EL (cell line): ENCODE measurements at places on chromosomes 6 and 20.
A peak's percentile ranks its signal among the peaks of the same experiment; 100 is the strongest.

- DNase-seq: no peak
These were observed 28.4 kb downstream of the CEBPB start for GRCh38 chr20:50218987-50219435.

DNA sequence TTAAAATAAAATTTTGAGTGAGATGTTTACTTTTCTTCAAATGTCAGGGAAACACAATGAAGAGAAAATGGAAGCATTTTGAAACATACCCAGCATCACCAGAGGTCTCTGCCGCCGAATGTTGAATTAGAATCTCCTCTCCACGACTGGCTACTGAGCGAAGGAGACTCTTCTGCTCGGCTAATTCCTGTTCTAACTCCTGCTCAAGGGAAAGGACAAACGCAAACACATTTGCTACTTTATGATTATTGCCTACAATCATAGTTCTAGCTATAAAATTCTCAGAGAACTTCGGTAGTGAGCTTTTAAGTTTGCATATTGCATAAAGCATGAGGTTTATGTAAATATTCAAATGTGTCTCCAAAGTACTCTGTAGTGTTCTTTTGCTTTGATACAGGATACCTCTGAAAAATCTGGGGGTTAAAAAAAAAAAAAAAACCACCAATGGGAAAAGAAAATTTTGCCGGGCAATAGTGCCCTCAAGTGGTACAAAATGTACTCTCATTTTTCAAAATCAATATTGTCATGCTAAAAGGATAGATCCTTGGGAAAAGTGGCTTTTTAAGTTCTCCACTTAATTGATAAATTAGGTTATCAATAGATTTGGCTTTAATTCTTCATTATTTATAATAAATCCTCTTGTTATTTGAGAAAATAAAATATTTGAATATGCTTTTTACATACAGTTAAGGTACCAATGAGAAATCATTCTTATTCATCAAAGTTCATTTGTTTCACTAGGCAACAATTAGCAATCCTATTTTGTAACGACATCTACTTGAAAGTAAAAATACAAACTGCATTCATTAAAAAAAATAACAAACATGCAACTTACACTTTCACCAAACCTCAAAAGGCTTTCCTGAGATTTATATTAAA, 369.0 kb downstream of the SYNE1 start:
- peak; percentile 35 for DNase-seq

- no peak for DNase-seq
These were observed 20.8 kb upstream of the SLCO4A1 start for GRCh38 chr20:62621251-62622110.

DNA sequence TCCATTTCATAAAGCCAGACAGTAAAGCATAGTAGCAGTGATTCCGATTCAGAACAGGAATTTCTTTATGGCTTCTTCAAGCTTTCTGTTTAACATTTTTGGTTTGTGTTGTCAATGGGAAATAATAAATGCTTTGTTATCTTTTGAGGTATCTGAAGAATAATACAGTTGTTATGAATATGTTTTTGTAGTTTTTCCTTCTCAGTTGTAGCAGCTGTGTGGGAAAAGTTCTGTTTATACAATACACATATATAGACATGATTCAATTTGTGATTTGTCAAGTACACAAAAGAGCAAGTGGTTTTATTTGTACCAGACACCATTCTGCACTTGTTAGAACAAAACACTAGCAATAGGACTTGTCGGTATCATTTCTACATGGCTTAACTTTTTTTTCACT, 96.6 kb downstream of the CDYL start:
- DNase-seq: no peak

- no peak for DNase-seq
These were observed 44.1 kb upstream of the GCM1 start for GRCh38 chr6:53192682-53193188.

- no peak for DNase-seq
These were observed 472.6 kb downstream of the UTRN start for GRCh38 chr6:144757730-144758129.

DNA sequence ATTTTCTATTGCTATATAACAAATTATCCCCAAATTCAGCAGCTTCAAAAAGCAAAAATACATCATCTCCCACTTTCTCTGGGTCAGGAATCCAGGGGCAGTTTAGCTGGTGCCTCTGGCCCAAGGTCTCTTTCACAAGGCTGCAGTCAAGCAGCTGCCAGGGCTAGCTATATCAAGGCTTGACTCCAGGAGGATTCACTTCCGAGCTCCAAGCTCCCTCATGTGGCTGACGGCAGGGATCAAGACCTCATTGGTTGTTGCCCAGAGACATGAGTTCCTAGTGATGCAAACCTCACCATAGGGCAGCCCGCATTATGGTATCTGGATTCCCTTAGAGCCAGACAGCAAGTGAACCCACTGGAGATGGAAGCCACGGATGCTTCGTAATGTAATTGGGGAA, 1.3 kb upstream of the VNN1 start:
- DNase-seq: peak; percentile 65

DNA sequence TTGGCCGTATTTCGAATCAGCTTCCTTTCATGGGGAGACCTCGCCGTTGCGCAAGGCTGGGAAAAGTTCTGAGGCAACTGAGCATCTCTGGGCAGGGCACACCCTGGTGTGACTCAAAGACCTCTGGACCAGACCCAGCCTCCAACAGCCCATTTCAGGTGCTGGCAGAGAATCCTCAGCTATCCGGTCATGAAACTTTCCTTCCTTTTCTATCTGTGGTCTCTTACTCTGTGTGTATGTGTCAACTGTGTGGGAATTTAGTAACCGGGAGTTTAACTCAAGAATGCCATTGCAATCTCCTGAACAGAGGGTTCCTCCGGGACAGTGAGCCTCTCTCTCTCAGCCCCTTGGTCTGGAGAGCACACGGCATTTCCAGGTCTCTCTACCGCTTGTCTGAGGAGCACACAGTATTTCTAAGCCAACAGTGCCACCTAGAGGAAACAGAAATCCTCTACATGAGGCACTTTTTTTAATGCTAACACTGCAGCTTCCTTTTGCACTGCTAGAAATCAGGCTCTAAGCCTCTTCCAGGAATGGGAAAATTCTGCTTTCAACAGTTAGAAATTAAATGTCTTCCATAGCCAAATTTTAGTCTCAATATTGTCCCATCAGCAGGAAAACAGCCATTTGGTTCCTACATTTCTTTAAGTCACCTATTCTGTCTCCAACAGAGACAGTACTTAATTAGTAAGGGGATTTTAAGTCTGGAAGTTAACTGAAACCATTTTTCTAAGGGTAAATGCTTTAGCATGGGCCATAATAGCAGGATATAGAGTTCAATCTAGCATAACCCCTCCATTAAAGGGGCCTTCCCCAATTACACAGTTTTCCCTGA, 32.7 kb downstream of the PLN start:
- peak; percentile 74 for DNase-seq

GRCh38 chr6:72724545-72724944, 102.7 kb downstream of the KCNQ5 start:
- peak; percentile 15 for DNase-seq

DNA sequence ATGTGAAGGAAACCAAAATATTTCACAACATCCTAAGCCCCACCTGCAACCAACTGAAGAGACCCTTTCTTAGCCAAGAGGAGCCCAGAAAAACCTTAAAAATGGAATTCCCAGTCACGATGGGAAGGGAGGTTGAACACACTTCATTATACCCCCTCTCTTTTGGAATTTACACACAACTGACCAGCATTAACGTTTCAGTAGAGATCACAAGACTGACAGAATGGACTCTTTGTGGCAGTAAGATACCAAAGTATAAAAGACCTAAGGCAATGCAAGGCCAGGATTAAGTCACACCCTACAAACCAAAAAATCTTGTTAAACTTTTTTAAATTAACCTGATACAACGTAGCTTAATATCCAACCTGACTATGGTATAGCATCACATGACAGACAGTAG, 190.9 kb downstream of the OTOR start:
- no peak for DNase-seq

DNA sequence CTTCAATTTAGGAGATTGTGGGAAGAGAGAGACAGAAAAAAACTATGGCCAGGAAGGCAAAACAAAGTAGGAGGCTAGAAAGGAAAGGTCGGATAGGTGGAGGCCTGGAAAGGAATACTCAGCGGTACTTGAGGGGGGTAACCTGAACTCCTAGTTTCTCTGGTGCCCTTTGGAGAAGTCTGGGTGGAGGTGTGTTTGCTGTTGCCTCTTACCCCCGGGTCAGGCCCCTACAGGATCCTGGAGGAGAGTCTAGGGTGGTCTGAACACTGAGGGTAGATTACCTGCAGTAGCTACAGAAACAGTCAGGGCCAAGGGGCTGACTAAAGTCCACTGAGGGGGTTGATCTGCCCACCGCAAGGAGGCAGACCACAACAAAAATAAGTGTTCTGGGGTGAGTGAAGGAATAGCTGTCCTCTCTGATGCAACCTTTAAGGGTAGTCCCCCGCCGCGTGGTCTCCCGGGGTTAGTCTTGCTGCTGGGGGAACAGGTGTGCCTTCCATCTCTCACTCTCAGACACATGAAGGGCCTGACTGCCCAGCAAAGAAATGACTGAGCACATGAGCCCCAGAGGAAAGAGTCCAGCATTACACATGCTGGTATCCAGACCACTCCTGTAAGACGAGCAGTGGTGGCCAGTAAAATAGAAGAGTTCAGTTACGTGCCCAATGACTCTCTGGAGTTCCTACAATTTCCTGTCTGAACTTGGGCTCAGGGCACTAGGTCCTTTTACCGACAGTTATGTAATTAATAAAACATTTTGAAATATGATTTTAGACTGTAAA, 59.5 kb downstream of the MTHFD1L start:
- peak; percentile 43 for DNase-seq

DNA sequence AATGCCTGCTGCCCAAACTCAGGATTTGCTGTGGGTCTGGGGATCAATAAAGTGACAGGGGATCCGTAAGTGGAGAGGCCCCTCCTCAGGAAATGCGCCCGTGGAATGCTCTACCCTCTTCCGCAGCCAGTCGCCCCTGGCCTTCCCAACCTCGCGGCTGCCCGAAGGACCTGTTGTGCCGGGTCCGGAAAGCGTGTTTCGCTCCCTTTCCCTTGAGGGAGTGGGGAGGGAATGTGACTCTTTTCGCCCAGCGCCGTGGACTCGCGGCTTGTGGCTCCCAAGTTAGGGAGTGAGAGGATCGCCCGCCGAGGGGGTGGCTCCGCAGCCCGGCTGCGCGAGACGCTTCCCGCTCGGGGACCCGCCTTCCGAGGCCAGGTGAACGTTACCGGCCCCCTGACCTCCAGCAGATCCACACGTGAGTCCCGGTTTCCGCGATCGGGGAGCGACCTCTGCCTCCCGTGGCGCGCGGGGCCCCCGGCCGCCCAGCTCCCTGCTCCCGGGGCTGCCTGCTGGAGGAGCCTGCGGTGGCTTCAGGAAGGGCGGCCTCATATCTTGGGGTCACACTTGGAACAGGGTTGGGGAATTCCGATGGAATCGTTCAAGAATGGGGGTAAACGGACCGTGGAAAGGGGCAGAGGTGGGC, 666 bp downstream of the TPD52L1 start:
- DNase-seq: peak; percentile 31

- no peak for DNase-seq
These were observed 29.6 kb downstream of the GCNT2 start for GRCh38 chr6:10550764-10551163.

DNA sequence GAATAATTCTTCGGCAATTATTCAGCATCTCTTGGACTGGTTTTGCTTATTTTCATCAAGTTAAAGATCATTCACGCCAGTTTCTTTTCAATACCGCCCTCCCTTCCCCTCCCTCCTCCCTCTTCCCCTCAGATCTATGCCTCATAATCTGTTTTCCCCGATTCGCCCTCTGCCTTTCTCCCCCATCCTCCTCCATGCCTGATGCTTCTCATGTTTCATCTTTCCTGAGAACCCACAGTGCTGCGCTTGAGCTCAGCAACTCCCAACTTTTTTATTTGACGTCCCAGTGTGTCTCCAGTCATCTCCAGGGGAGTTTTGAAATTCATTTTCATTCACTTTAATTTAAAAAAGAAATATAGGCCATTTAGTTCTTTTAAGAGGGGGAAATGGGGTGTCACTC, 142.7 kb downstream of the PTPRT start:
- DNase-seq: no peak

GRCh38 chr6:26501482-26501986, 1.4 kb downstream of the BTN1A1 start:
- peak; percentile 31 for DNase-seq

- no peak for DNase-seq
These were observed 32.2 kb downstream of the MYLK4 start for GRCh38 chr6:2718334-2719092.

GRCh38 chr20:25270829-25271251, 23.0 kb downstream of the PYGB start:
- no peak for DNase-seq

DNA sequence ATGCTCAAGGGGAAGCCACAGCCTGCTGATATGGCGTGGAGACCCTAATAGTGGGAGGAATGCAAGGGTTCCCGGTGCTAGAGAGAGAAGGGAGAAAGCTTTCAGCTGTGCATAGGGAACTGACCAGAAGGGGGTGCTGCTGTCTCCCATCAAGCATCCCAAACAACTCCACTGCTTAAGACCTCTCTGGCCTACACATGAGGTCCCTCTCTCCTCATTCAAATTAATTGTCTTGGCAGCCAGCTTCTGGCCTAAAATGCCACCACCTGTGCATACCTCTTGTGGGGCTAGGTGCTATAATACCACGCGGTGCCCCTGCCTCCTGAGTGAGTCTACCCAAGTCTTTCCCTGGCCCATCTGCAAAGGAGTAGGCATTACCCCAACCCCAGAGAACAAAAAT, 14.5 kb downstream of the ADISSP start:
- DNase-seq: peak; percentile 63

DNA sequence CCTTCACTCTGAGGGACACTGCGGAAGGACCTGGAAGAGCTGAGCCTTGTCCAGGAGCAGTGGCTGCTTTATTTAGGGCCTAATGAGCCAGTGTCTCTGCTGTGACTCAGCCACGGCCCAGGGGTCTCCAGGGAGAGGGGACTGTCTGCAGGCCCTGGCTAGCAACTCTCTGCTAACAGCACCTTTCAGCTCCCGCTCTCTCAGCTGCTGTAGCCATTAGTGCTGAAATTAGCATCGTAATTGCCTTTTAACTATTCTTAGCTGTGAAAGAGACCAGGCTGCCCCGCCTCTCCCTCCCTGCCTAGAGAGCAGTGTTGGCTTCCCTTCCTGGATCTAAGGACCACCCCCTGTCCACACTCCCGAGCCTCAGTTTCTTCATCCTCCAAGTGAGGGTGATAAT, 53.1 kb upstream of the SLC32A1 start:
- DNase-seq: no peak

DNA sequence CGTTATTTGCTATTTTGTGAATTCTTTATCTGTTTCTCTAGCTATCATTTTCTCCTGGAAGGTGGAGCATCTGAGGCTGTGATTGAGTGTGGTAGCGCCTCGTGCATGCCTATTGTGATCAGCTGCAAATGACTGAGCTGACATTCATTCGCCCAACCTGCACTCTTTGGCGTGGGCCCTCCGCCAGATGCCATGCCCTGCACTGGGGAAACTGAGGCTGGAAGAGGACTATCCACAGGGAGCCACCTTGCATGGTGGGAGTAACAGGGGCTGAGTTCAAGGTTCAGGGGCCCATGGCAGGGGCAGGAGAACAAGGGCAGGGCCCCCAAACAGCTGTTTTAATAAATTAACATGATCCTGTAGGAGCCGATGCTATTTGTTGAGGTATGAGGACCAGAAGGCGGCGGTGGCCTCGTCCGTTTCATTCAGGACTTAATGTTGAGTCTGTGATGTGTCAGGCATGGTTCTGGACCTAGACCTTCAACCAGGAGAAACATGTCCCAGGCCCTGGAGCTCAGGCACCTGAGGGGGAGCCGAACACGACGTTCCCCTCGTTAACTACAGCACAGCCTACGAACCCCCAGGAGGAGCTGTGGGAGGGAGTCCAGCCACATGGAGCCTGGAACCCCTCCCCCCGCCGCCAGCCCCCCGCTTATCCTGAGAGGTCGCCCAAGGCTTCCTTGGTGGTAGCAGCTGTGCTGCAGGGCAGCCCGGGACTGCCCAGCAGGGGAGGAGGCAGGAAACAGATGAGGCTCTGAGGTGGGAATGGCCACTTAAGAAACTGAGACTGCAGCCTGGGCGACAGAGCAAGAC, 242.9 kb downstream of the CDH4 start:
- no peak for DNase-seq
